ENCODE measurements at places on chromosomes 1 and 21.

DNA sequence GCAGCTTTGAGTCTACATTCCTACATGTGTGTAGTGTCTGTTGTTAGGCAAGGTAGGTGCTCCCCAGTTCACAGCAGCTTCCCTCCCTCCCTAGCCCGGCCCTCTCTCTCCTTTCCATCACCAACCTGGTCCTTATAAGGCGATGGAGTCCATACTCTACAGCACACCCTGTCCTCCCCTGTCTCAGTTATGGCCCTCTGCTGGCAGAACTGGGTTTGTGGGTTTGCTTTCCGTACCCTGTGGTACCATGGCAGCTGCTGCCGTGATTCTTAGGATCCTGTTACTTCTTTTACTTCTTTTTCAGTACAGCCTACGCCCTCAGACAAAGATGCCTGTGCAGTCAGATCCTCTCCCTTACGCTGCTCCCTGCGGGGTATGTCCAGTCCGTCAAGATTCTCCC is 31.7 kb downstream of the AK5 start:
- DNase-seq: no peak

DNA sequence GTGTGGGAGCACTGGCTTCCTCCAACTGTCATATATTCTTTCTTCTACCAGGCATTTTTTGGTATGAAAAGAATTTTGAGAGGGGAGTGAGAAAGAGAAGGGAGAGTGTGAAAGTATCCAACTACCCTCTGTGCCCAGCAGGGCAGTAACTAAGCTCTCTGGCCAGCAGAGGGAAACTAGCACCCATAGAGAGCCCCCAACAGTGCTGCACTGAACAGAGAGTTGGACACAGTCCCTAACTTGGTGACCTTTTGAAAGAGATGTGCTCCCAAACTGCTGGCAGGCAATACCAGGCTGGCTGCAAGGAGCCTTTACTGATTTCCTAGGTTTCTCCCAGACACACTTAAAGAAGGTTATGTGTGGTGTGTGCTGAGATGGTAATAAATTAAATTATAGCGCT is 118.8 kb upstream of the PBX1 start:
- no peak for DNase-seq

DNA sequence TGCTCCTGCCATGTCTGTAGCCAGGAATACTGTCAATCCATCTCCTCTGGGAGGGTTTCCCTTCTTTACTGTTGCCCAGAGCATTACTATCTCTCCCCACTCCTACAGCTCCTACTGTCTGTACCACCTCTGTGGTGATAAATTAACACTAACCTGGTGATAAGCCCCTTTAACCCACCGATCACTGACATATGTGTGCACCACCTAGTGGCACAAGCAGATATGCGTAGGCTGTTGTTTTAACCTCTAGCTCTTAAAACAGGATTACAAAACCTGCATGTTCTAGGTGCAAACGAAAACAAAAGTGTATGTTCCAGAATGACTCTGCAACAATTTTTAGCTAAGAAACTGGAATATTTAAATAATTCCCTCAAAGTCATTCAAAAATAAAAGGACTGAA is 93.9 kb upstream of the BEND5 start:
- DNase-seq: no peak

GRCh38 chr1:71930511-71930910 is 351.8 kb downstream of the NEGR1 start:
- DNase-seq: no peak

- no peak for DNase-seq
These were observed 13.1 kb upstream of the HEYL start for GRCh38 chr1:39652554-39652953.

DNA sequence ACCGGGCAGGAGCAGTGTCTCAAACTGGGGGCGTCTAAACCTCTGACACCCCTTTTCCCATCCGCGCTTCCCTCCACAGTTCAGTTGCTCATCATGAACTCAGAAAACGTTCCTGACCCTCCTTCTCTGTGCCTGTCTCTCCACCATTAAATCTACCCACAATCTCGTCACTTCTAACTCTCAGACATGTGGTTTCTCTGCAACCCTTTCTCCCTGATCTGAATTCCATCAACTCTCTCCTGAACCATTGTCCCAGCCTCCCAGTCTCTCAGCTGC is 3.8 kb downstream of the TTC34 start:
- no peak for DNase-seq

GRCh38 chr1:175152006-175152652 is 40.4 kb downstream of the KIAA0040 start:
- DNase-seq: peak; percentile 49

GRCh38 chr1:89911191-89911991 is 83.5 kb upstream of the ZNF326 start:
- DNase-seq: no peak

GRCh38 chr1:36481771-36482723 is 666 bp downstream of the CSF3R start:
- DNase-seq: no peak

- no peak for DNase-seq
These were observed 30.2 kb downstream of the LDLRAP1 start for GRCh38 chr1:25573591-25573930.

GRCh38 chr1:183061194-183061593 is 38.0 kb downstream of the LAMC1 start:
- DNase-seq: no peak

DNA sequence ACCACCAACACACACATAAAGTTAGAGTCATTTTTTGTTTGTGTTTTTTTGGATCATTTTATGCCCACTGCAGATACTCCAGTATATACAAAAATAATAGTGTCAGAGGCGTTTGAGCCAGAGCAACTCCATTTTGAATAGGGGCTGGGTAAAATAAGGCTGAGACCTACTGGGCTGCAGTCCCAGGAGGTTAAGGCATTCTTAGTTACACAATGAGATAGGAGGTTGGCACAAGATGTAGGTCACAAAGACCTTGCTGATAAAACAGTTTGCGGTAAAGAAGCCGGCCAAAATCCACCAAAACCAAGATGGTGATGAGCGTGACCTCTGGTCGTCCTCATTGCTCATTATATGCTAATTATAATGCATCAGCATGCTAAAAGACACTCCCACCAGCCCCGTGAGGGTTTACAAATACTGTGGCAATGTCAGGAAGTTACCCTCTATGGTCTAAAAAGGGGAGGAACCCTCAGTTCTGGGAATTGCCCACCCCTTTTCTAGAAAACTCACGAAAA is 40.6 kb downstream of the GJA5 start:
- no peak for DNase-seq

GRCh38 chr1:82836973-82837680 is 1036.4 kb downstream of the ADGRL2 start:
- DNase-seq: no peak

GRCh38 chr21:42621819-42622177 is 31.6 kb upstream of the PDE9A start:
- no peak for DNase-seq

GRCh38 chr1:109259674-109260557 is 10.6 kb downstream of the CELSR2 start:
- DNase-seq: no peak

- no peak for DNase-seq
These were observed 6.3 kb upstream of the PRDM15 start for GRCh38 chr21:41885341-41886024.

GRCh38 chr1:51950701-51951100 is 39.8 kb downstream of the RAB3B start:
- DNase-seq: no peak

DNA sequence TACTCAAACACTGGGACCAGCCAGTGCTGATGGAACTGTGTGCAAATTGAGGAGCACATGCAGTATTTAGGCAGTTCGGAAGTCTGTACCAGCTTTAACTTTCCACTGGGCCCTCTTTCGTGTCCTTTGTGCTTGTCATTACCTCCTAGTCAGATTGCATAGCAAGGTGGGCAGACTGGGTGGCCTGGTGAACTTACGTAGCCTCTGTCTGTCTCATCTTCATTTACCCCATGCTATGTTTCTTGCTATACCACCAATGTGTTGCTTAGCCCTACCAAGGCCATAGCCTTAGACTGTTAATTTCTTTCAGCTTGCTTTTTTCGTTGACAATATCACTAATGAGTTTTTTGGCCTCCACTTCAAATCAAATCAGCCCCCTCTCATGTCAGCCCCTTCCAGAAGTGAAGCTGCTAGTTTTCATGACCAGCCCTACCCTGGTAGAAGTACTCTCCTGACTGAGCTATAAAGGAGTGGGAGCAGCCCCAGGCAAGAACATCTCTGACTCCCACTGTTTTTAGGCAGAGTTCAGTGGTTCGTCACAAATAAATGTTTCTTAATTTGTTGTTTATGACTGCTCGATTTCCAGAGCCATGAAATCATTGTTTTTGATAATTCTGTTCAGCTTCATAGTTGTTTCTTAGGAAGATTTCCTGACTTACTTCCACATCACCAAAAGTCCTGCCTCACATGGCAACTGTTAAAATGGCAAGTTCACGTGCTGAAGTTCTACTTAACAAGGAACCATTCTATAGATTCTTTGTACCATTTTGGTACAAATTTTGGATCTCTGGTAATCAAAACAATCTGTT is 19.3 kb downstream of the PRKACB start:
- no peak for DNase-seq

- DNase-seq: no peak
These were observed 15.5 kb downstream of the FMN2 start for GRCh38 chr1:240107058-240107684.

DNA sequence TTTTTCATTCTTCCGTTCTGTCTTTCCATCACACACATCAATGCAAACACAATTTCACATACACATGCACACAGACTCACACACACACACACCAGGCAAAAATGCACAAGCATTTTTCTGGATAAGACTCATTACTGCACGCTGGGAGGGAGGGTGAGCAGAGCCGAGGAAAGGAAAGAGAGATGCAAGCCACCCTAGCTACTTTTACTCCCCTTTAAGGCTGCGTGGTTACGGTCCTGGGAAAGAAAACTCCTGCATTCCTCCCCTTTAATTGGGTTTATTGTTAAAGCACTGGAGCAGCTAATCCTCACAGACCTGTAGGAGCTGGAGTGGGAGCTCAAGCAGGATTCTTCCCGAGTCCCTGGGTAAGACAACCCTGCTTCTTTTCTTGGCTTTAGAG is at the start of gene CAMK1G:
TSS of gene CAMK1G (plus strand) at position 307 of the 400 bp plus-strand sequence. CDS start 11,270 bp downstream, outside the sequence.
- no peak for DNase-seq

GRCh38 chr1:232635778-232636356 is 5.9 kb upstream of the SIPA1L2 start:
- no peak for DNase-seq

DNA sequence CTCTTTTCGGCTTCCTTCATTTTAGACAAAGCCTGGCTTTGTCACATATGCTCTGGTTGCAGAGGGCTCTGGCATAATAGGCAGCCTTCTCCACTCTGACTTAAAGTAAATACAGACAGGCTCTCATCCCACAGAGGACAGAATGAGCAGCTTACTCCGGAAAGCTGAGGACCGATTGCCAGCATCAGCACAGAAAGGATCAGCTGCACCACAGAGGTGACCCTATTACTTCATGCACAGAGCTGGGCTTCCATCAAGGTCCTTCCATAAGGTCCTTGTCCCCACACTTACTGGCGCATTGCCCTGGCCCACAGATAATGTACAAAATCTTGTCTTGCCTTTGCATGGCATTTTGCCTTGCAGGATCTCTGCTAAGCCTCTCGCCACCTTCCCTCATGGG is 67.6 kb downstream of the SEC16B start:
- no peak for DNase-seq

GRCh38 chr21:30117631-30118030 is 49.0 kb downstream of the CLDN17 start:
- no peak for DNase-seq

DNA sequence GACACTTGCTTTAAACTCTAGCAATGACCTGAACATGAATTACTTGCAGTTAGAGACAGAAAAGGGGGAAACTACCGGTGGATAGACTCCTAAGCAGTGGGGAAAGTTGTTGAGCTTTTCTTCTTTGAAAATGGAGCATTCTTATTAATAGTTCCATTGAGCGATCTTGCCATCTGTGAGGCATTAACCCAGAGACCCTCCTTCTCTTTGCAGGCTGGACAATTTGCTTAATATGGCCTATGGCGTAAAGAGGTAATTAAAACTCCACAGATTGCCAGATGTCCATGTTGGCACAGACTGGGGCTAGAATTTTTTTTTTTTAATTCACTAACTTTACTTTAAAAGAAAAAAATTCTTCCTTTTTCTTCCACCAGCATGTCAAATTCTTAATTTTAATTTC is 88.5 kb downstream of the ELAVL4 start:
- no peak for DNase-seq

GRCh38 chr1:170530972-170531757 is 801 bp upstream of the GORAB start:
- DNase-seq: no peak

DNA sequence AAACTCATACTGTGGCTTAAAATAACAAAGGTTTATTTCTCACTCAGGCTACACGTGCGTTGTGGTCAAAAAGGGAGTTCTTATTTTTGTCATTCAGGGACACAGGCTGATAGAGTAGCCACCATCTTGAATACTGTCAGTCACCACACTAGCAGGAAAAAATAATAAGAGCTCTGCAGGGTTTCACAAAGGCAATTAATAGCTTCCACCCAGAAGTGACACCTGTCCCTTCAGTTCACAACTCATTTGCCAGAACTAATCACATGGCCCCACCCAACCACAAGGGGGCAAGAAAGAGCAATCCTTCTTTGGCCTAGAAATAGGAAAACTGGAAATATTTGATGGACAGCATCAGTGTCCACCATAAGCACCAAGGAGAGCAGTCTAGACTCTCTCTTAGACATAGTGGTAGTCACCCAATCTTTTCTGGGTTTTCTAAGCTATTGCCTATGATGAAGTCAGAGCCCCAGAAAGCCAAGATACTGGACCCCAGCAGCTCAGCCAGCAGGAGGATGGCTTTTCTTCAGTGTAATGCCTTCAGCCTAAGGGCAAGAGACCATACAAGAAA is 8.2 kb downstream of the HAPLN2 start:
- DNase-seq: peak; percentile 15

DNA sequence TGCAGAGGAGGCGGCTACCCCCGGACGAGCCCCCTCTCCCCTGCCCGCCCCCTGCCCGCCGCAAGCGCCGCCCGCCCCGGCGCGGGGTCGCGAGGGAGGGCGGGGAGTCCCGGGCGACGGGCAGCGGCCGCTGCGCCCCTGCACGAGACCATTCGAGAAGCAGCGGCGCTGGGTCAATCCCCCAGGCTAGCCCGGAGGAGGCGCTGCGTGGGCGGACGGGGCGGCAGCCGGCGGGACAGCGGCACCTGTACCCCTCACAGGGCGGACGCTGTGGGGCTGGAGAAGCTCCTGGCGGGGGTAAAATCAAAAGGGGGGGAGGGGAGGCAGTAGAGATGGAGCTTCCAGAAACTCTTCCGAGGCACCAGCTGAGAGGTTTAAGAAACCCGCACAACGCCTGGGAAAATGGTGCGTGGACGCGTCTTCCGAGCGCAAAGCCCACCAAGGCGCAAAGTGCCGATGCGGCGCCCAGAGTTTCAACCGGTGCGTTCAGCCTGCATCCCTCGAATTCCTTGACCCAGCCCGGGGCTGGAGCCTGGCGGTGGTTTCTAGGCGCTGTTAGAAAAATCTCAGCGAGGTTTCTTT is at the start of gene PLPPR5:
TSS of gene PLPPR5 (minus strand) at position 1 of the 582 bp plus-strand sequence. CDS start 190 bp downstream, outside the sequence.
- DNase-seq: no peak

GRCh38 chr1:17847111-17847510 is 92.0 kb downstream of the ACTL8 start:
- DNase-seq: no peak

Measured in effector CD8-positive, alpha-beta T cell (primary cell).